ENCODE measurements at places on chromosomes 3 and 15.

- no peak for DNase-seq
These were observed 282.1 kb downstream of the THSD4 start for GRCh38 chr15:71397377-71397776.

- no peak for DNase-seq
These were observed 187.0 kb upstream of the ATP10A start for GRCh38 chr15:26049900-26050657.

GRCh38 chr3:189714991-189715961, 84.1 kb downstream of the TP63 start:
- DNase-seq = no peak

GRCh38 chr3:78809966-78810365, 957.8 kb downstream of the ROBO1 start:
- no peak for DNase-seq

DNA sequence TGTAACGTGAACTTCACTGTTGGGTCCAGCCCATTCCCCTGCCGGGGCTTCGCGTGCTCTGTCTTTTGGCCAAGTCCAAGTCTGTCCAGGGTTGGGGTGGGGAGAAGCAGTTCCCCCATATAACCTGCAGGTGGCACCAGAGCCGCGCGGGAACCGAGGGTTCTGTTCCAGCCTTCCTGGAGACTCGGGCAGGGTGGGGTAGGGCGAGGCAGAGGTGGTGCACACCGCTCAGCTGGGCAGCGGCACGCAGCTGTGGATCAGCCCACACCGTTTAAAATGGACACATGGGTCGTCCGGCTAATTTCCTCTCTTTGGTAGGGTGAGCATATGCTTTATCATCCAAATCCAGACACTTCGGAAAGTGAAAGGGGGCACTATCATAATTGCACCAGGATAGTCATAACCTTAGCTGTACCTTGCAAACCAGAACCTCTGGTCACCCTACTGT, 118.1 kb downstream of the TBC1D2B start:
- peak; percentile 83 for DNase-seq

GRCh38 chr3:177287231-177287630, 89.9 kb upstream of the TBL1XR1 start:
- DNase-seq = peak; percentile 56

GRCh38 chr15:94070356-94071295, 160.7 kb upstream of the MCTP2 start:
- peak; percentile 79 for DNase-seq

DNA sequence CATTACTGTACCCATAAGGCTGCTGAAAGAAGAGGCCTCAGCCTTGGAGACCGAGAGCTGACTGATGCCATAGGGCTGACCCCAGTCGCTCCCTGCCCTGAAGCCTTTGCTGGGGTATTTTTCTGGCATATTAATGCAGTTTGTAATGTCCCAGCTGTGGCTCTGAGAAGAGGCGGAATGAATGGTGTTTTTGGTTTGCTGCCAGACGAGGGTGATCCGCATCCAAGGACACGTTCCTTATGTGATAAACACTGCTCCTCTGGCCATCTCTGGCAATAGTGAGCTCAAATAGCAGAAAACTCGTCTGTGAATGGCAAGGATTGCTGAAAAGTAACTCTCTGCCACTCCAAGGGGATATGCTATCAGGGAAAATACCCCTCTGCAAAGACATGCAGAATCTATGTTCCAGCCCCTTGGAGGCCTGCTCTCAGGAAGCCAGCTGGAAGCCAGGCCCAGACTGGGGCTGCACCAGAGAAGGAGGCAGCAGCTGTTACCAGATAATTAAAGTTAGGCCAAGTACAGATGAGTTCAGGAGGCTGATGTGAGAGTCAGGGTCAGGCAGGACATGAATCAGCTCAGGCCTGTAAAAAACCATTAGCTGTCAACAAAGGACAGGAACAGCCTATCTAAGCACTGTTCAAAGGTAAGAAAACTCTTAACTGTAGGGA, 28.9 kb upstream of the KLHL6 start:
- DNase-seq = no peak

GRCh38 chr3:155639462-155640055, 105.3 kb downstream of the PLCH1 start:
- no peak for DNase-seq

GRCh38 chr15:36598529-36599177, 19.2 kb downstream of the CDIN1 start:
- DNase-seq = no peak

DNA sequence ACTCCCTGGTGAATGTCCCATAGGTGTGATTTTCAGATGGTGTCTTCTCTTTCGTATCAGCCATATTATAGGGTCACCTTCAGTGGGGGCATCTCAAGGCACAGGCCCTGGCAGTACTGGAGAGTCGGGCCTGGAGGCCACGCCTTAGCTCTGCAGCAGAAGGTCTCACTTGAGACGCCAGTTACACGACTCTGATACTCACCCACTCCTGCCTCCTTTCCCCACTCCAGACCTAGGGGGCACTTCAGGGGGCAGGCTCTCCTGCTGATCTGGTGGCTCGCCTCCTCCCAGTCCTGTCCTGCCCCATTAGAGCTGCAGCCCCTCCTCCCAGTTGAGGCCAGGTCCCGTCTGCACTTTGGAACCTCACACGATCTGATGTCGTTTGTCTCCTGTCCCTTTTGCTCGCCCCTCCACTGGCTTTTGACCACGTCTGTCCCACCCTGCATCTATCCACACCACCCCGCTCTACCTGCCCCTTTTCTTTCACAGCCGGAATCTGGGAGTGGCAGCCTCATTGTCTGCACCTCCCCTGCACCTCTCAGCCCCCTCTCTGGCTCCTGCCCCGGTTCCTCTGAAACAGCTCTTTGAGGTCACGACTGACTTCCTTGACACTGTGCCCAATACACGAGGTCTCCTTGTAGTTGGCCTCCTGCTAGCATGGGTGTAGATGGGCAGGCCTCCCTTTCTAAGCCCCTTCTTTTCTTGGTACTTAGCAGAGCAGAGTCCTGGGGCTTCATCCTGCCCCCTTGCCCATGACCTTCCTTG, 181.9 kb downstream of the NSMCE3 start:
- no peak for DNase-seq

DNA sequence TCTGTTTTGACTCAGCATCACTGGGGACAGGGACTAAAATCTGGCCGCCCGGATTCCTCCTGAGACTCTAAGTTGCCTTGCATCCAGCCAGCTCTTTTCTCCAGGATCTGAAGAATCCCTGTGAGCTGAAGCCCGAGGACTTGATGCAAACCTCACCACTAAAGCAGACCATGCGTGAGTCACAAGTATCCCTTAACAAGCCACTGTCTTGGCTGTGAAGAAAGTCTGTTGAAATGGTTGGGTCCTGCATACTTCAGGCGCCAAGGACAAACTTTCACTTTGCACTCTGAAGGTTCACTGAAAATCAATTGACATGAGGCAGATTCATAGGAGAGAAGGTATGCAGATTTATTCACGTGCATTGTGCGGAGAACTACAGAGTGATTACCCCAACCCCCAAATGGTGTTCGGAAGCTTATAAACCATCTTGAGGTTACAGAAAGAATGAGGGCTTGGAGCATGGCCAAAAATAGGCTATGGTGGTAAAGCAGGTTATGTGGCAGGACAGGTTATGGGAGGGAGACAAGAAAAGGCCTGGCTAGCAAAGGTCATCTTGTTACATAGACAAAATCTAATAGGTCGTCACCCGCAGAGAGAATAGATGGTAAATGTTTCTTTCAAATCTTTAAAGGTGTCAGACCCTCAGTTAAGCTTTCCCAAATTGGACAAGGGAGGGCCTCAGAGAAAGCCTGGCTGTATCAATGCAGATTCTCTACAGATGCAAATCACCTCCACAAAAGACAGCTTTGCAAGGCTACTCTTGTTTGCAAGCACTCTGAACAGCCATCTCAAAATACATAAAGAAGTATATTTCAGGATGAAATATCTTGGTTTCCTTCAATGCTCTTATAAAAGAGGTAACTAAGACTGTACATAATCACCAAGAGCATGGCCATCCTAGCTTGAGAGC, 126.3 kb upstream of the PLAAT1 start:
- DNase-seq = no peak

GRCh38 chr3:30665539-30665938, 59.1 kb downstream of the TGFBR2 start:
- DNase-seq = no peak

DNA sequence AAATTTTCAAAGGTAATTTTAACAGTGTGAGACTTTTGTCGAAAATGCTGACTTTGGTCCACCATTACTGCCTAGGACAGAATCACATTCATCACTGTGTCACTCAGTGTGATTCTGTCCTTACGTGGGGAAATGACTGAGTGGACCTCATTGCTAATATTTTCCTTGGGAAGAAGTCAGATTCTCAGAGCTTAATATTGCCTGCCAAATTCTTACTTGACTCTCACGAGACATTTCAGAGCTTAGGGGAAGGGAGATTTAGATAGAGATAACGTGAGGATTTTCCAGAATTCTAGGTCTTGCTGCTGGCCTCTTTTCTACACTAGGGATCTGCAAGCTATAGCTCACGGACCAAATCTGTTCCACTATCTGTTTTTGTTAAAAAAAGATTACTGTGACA, 270.4 kb downstream of the SUCLG2 start:
- DNase-seq = no peak

DNA sequence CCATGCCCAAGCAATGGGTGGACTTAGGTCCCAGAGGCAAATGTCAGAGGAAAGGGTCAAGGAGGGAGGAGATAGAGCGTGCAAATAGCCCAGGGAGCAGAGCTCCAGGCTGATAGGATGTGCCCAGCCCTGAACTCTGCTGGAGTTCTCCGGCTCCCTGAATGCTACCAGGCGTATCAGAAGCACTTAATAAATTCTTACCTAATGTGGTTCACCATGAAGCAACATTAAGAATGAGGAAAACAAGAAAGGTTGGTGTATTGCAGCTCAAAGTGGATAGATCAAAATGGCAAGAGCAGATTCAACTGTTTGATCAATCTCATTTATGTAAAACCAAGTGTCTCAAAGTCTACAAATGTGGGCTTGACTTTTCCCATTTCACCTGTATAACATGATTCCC, 38.3 kb downstream of the PXYLP1 start:
- DNase-seq = no peak

GRCh38 chr3:81568378-81568777, 193.1 kb downstream of the GBE1 start:
- DNase-seq = no peak

DNA sequence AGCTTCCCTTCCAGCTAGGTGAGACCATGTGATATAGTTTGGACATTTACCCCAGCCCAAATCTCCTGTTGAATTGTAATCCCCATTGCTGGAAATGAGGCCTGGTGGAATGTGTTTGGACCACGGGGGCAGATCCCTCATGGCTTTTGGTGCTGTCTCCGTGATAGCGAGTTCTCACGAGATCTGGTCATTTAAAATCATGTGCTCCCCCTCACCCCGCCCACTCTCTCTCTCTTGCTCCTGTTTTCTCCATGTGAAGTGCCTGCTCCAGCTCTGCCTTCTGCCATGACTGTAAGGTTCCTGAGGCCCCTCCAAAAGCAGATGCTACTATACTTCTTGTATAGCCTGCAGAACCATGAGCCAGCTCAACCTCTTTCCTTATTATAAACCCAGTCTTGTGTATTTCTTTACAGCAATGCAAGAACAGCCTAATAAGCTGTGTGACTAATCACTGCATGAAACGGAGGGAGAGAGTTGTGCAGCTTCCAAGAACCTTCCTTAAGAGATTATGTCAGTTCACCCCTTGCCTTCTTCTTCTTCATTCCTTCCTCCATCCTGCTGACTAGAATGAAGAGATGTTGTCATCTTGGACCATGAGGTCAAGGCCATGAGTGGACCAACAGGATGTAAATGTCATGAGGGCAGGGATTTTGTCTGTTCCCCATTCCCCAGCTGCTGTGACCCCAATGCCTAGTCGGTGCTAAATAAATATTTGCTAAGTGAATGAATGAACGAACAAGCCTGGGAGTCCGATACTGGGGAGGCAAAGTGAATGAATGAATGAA, 91.0 kb downstream of the CPN2 start:
- no peak for DNase-seq

DNA sequence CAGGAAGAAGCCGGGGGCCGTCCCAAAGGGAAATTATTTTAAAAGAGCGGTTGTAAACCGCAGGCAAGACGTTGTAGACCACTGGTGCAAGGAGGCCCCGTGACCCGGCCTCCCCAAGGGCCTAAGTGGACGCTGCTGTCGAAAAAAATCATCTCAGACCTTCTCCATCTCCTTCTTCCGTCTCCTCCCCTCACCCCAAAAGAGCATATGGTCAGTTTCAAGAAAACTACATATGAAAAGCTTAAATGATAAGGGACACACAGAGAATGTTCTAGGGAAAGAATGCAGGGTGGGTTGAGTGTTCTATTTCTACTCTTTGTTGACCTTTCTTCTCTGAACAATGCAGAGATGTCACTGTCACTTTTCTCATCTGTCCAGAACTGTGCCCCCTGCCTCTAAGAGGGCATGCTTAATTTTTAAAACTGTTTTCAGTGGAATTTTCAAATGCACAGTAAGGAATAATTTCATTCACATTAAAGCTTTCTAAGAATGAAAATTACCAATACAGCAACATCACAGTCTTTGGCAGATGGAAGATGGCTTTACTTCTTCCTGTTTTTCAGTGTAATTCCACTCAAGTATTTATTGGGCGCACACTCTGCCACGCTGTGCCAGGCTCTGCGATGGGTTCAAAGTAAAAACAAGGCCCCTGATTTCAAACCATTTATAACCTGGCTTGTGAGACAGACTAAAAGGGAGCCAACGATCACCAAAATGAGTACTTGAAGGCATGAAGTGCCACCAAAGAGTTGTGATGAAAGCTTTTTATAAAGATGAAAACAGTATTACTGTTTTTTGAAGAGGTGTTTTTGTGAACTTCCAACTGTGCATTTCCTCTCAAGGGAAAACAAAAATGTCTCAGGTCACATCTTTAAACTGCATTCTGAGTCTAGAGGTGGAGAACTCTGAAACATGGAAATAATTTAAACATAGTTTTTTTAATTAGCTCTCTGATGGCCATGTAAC, 891 bp upstream of the TOP2B start:
- DNase-seq = peak; percentile 92

- peak; percentile 49 for DNase-seq
These were observed 799 bp downstream of the SERF2 start for GRCh38 chr15:43792761-43793476.

DNA sequence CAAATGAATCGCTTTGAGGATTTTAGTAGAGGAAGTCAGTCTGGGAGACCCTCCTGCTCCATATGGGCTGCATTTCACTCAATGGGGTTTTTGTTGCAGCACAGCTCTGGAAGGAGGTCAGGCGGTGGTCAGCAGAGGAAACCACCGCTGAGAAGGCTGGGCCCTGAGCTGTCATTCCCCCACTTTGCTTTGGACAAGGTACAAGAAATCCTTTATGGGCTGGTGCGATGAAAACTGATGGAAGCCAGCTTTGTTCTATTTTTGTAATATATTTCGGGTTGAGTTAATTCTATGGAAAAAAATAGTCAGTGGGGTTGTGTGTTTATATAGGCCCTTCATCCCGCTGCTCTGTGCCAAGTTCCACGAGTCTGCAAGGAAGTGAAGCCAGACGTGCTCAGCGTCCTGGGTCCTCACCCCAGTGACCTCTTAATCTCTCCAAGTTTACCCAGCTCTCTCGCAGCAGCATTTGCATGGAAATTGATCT, 157.1 kb upstream of the TMC3 start:
- DNase-seq = no peak

- peak; percentile 34 for DNase-seq
These were observed 21.3 kb downstream of the KIF9 start for GRCh38 chr3:47261301-47261700.

- no peak for DNase-seq
These were observed 316.1 kb upstream of the TPM1 start for GRCh38 chr15:62726461-62726860.
